ENCODE measurements at places on chromosomes 6 and 20. TPM values are rescaled to one million over a fixed set of nuclear protein-coding genes. Genes with fewer than 3 reads are reported as not detected.

The BPI gene
- not detected for total RNA-seq

The CARMIL1 gene
- total RNA-seq = 10.6 TPM

The DNAH8 gene
- under 0.01 TPM for total RNA-seq

The MEI4 gene
- total RNA-seq = not detected

- DNase-seq = no peak
These were observed 37.5 kb upstream of the NOX3 start for GRCh38 chr6:155493026-155493693.

DNA sequence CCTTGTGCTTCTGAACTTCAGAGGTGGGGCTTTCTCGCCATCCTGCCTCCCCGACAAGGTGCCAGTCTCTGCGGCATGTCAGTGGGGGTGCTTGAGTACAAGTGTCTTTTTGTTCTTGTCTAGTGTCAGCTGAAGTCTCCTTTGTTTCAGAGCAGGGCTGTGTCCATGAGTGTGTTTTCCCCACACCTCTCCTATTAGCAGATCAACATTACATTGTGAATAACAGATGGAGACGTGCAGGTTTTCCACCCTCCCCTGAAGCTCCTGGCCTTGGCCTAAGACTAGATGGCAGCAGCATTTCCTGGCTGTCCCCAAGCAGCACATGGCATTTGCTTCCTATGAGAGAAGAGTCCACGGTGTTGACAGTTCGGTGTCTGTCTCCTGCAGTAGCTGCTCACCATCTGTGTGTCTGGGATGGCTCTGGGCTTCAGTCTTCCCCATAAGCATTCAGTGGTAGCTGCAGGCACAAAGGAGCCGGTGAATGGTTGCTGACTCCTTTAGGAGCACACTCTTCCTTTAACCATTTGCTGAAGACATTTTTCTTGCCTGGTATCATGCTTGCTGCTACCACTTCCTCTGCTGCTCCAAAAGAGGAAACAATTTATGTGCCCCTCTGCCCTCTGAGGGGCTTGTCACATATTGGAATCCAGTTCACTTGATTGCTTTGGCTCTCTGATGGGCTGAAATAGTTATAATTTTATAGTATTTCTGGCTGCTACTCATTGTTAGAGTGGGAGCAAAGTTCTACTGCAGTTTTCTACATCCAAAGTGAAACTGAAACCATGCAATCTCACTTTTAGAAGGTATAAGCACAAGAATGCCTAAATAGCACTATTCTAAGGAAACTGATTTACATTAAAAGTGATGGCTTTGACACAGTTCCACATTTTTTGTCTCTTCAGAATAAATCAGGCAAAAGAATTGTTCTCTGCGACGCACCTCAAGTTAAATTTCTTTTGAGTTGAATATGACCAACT, 913.0 kb downstream of the C6orf118 start:
- peak; percentile 55 for DNase-seq

DNA sequence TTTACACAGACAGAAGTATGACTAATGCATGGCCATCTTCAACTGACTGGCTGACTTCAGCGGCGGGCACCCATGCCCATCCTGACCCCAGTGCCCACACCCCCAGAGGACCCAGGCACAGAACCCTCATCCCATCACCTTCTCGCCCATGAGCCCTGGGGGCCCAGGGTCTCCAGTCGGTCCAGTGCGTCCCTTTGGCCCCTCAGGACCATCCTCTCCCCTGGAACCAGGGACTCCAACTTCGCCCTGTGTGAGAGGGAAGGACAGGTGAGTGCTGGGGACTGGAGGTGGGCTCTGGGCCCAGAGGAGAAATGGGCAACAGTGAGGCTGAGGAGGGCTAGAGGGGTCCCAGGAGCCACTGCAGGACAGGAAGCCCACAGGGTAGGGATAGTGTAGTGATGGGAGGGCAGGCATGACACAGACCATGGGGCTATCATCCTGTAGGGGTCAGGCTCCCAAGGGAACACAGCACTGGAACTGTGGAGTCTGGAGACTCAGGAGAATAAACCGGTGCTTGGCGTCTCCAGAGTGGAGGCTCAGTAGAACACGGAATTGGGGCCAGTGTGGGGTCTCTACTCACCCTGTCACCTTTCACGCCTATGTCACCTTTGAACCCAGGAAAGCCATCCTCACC, 16.7 kb downstream of the COL11A2 start:
- DNase-seq = no peak

- no peak for DNase-seq
These were observed 94.6 kb downstream of the TIAM2 start for GRCh38 chr6:155089746-155090145.

- no peak for DNase-seq
These were observed 55.4 kb downstream of the CHMP4B start for GRCh38 chr20:33866398-33867100.

DNA sequence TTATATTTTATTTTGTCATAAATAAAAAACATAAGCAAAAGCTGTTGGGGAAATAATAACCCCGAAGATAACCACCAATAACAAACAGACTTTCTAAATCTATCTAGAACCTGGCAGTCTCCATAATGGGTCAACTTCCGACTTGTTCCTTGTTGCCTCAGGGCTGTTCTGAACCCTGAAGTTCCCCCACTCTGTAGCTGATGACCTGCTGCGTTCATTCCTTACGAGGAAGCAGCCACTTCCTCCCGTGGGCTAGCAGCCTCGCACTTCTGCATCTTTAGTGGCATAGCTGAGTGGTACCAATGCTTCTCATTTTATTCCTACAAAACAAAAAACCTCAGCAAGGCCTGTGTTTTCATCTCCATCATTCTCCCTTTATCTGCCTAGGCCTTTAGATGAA, 103.0 kb downstream of the PLEKHG1 start:
- no peak for DNase-seq

- no peak for DNase-seq
These were observed 48.9 kb upstream of the EZR start for GRCh38 chr6:158868122-158868480.

GRCh38 chr6:146444189-146444588, 99.4 kb upstream of the RAB32 start:
- DNase-seq = no peak

GRCh38 chr20:14245368-14245970, 91.9 kb downstream of the FLRT3 start:
- DNase-seq = no peak

DNA sequence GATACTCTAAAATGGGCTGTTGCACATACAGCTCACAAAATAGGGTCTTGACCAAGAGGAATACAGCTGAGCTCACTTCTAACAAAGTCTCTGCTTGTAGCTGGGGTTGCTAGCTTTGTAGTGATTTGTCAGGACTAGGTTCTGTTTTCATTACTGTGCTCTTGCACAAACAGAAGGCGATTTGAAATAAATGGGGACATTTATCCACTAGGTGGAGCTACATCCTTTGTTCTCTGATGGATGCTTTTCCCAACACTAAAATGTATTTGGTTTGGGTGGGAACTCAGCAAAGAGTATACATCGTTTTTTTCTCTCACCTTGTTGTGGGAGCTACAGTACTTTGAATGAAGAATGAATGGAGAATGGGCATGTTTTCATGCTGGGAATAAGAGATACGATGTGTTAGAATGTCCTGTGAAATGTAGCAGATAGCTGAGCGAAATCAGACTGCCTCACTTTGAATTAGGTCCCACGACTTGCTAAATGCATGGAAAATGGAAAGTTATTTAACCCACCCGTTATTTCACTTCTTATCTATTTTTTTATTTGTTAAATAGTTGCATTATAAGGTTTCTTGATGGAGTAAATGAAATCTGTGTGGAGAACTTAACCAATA, 494.7 kb upstream of the MAP3K7 start:
- DNase-seq = peak; percentile 66

DNA sequence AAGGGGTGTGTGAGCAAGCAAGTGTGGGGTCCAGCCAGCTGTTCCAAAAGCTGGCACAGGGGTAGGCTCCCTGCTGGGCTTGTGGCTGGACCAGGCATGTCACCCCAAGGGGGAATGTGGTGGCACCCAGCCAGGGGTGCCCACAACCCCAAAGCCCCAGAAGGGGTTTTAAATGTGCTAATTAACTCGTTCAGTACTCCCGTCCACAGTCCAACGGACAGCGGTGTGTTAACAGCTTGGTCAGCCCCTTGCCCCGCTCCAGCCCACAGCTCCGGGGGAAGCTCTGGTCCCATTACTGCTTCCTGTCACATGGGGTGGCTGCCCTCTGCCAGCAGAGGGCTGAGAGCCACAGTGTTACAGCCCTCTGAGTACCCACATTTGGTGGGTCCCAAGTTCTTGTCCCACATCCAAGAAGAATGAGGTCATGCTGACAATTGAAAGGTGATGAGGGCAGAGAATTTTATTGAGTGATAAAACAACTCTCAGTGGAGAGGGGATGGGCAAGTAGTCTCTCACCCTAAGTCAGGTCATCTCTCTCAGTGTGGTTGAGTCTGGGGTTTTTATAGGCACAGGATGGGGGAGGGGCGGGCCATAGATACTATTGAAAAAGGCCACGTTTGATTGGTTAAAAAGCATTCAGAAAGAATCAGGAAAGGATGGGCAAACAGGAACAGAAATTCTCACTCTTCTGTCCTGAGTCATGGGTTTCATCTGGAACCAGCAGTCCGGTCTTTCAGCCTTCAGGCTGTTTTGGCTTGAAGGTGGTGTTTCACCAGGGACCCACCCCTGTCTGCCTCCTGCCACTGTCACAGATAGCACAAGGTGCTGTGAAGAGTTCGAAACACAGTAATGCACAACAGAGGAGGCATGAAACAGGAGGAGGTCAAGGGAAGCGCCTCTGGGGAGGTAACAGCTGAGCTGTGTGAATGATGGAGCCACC, 238.5 kb downstream of the NFATC2 start:
- DNase-seq = no peak

DNA sequence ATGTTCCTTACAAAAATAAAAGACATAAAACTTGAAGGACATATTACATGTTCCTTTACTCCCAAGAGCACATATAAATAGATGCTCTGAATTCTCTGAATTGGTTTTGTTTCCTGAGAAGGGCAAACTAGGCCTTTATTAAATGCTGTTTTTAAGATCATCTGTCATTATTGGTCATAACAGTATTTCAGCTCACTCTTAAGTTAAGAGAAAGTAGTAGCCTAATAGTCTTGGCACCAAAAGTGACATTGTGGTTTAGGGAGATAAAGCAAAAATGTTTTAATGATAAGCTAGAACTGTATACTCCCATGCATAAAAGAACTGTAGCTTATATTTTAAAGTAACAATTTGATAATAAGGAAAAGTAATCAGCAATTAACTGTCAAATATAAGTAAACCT, 361.1 kb upstream of the PTCHD4 start:
- DNase-seq = no peak
